ENCODE measurements at places on chromosomes 6 and 20.

GRCh38 chr6:36347621-36348020, 10.9 kb upstream of the BNIP5 start:
- DNase-seq, result no peak

GRCh38 chr20:21302664-21303060, 469 bp upstream of the XRN2 start:
- no peak for DNase-seq

GRCh38 chr6:19569563-19569962, 267.6 kb upstream of the ID4 start:
- no peak for DNase-seq

DNA sequence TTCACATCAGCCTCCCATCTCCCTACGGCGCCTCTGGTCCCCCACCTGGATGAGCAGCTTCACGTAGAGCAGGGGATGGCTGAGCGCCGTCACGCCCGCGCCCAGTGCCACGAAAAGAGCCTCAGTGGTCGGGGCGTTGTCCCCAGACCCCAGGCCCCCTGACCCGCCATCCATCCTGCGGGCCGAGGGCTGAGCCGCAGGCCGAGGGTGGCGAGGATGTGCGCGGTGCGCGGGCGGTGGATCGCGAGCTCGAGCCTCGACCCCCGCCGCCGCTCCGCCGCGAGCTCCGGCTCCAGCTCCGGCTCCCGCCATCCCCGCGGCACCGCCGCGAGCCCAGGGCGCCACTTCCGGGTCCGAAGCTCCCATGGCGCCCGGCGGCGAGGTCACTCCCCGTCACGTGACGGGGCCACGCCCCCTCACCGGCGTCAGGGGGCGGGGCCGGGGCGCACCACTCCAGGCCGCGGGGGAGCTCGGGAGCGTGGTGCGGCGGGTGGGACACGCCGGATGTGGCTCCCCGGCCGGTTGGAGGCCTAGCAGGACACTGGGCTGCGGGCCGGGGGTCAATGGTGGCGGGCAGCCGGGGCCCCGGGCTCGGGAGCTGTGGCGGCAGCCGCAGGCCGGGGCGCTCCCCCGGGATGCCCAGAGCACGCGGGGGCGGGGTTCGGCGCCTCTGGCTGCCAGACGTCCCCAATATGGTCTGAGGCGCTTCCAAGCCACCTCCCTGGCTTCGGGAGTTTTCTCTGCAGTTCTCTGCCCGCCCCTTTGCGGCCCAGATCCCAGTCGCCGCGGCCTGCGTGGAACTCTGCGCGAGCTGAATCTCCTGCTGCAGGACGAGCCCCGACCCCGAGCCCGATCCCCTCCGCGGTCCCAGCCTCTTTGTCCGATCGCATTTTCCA, at the start of gene MTCH1:
Gene MTCH1, minus strand, starts transcription at position 389 of the 896 bp plus-strand sequence. Its CDS starts 23 bp downstream, at position 366.
- peak; percentile 86 for DNase-seq

GRCh38 chr6:4510317-4510716, 265.9 kb upstream of the CDYL start:
- DNase-seq, result no peak

GRCh38 chr6:41375598-41376151, 40.3 kb downstream of the NCR2 start:
- DNase-seq, result no peak

DNA sequence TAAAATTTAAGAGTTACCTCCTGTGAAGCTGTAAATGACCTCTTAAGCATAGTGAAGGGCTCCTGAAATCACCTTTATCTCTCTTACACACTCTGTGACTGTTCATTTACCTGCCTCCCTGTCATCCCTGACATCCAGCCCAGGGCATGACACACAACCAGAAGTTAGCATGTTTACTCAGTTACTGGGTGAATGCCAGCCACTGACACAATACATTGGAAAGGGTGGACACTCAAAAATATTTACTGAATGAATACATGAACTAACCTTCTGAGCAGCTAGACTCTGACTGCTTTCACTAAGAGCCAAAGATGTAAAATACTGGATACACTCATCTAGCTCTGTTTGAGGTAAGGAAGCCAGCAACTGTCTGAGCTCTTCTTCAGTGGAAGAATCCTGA, 25.3 kb downstream of the SERAC1 start:
- DNase-seq, result no peak

DNA sequence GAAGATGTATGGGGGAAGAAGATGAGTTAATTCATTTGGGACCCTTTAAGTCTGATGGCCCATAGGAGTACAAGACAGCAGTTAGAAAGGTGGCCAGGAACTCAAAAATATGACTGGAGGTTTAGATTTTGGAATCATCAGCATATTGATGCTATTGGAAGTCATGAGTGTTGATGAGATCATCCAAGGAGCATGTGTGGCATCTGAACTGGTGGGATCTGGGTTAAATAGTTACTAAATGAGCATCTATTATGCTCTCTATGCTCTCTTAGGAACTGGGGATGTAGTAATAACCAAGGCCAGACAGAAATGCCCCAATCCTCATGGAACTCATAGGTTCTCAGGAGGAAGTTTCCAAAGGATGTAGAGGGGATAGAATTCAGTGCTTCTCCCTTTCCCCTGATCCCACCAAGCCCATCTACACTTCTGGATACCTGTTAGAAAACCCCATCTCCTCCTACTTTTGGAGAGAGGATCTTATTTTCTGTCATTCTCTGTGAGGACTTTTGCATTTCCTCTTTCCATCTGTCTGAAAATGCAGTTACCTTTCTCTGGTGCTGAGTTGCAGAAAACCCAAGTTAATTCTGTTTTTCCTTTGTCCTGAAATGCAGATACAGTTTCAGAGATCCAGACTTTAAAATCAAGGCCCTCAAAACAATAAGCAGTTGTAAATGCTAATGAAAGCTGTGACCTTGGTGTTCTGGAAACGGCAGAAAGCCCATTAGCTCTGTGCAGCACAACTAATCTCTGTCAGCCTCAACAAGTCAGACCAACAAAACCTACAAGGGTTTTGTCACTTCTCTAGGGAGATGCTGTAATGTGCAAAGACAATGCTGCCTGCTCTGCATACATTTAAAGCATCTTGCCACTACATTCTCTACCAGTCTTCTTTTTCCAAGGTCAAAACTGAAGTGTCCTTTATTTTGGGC, 65.8 kb downstream of the TBC1D7 start:
- no peak for DNase-seq

DNA sequence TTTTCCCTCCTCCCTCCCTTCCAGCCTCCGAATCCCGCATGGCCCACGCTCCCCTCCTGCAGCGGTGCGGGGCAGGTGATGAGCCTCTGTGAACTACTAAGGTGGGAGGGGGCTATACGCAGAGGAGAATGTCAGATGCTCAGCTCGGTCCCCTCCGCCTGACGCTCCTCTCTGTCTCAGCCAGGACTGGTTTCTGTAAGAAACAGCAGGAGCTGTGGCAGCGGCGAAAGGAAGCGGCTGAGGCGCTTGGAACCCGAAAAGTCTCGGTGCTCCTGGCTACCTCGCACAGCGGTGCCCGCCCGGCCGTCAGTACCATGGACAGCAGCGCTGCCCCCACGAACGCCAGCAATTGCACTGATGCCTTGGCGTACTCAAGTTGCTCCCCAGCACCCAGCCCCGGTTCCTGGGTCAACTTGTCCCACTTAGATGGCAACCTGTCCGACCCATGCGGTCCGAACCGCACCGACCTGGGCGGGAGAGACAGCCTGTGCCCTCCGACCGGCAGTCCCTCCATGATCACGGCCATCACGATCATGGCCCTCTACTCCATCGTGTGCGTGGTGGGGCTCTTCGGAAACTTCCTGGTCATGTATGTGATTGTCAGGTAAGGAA, at the start of gene OPRM1:
Gene OPRM1, plus strand, starts transcription at position 10 of the 612 bp plus-strand sequence. Its CDS starts 305 bp downstream, at position 315.
- no peak for DNase-seq

- no peak for DNase-seq
These were observed 55.1 kb upstream of the IL20RA start for GRCh38 chr6:137099689-137100403.

DNA sequence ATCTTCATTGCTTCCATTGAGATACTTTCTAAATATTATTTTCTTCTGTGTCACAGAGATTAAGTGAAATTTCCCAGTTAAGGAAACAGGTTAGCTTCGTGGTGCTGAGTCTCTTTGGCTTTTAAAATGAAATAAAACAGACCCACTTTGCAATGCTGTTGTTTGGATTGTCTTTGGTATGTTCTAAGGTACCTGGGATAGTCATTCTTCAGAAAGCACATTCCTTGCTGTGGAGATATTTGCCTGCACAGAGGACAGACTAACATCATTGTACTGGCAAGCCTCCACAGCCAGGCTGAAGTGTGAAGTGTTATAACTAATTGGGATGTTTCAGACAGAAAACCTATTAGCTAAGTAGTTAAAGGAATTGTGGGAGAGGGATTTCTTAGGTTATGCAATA, 148.8 kb upstream of the EPHA7 start:
- DNase-seq, result no peak

- DNase-seq, result no peak
These were observed 4.3 kb downstream of the HMGN3 start for GRCh38 chr6:79230149-79230548.

- no peak for DNase-seq
These were observed 25.6 kb downstream of the CST1 start for GRCh38 chr20:23725102-23725501.

DNA sequence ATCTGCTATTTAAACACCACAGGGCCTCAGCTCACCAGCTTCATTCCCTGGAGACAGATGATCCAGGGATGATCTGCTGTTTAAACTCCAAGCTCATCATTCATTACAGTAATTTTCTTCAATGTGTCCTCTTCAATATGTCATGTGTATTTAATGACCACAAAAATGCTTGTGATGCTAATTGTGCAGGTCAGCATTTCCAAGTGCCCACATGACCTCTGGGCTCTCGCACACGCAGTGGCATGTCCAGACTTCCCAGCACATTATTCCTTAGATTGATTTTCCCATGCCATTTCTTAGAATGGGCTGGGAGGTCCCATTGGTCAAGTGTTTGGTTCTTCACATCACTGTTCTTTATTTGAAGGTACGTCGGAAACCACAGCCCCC, 434.4 kb downstream of the HAO1 start:
- no peak for DNase-seq

DNA sequence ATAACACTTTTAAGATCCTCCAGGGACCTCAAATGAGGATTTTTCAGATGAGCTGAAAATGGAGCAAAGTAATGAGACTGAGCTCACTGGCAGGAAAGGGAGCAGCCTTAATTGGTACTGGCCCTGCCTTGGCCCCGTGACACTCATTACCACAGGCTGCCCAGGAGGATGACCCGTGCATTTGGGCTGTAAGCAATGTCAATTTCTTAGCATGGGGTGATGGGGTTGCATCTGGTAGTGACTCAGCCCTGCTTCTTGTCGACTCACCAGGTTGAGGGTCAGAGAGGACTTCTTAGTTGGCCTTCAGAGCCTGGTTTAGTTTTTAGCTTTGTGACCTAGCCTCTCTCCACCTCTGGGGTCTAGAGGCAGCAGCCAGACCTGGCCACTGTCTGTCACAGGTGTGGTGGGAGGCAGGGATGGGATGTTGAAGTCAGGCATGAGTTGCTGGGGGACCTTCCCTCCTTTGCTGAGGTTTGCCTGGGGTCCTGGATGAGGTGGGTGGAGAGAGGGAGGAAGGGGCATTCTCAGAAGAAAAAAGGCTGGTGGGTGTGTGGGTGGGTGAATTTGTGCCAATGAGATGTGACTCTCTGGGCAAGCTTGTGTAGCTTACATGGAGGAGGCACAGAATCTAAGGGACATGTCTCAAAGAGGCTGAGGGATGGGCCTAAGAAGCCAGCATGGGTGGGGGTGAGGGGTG, 25.9 kb upstream of the EPB41L1 start:
- DNase-seq, result no peak

DNA sequence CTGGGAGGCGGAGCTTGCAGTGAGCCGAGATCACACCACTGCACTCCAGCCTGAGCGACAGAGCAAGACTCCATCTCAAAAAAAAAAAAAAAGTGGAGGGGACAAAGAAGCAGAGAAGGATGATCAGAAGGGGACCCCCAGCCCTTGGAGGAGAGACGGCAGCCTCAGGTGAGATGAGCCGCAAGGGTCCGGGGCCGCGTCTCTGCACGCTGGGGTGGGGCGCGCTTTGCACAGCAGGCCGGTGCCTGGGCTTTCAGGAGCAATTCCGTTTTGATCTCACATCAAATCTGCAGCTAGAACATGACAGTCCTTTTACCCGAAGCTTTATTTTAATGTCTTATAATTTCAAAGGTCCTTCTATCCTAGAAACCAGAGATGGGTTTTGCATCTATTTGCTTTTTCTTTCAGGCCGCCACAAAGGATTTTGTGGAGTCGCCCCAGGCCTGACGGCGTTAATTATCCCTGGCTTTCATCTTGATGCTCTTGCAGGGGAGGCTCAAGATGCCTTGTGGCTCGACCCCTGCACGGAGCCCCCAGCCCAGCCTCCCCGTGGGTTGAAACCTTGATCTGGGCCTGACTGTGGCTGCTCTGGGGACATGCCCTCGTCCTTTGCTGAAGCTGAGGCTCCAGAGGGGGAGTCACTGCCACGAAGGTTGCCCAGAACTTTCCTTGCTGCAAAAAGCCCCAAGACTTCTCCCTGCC, 17.3 kb downstream of the HRH3 start:
- DNase-seq, result no peak

- no peak for DNase-seq
These were observed 19.2 kb downstream of the CHMP4B start for GRCh38 chr20:33830371-33830770.

- no peak for DNase-seq
These were observed 93.4 kb downstream of the DACT2 start for GRCh38 chr6:168226061-168226752.

GRCh38 chr6:138555421-138555988, 56.2 kb upstream of the NHSL1 start:
- no peak for DNase-seq

DNA sequence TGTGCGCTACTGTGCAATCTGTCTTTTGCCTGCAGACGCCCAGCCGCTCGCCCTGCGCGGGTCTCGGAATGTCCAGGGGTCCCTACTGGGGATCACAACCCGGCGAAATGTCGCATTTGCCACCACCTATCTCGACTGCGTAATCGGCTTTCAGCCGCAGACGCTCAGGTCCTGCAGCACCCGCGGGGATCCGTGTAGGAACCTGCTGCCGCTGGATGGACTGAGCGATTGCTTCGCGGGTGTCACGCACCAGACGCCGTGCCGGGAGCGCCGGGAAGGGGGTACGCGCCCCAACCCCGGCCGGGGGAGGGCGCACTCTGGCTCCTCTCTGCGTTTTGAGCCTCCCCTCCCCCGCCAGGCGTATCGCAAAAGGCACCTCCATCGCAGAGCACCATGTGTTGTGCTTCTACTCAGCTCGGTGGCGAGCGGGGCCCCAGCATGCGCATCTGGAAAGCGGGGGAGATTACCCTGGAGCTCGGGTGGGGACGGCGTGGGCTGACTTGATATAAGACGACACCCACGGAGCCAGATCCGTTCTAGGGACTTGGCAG, 747 bp upstream of the PTPRA start:
- DNase-seq, result peak; percentile 60

- DNase-seq, result no peak
These were observed 361.4 kb upstream of the JAG1 start for GRCh38 chr20:11035211-11035610.

DNA sequence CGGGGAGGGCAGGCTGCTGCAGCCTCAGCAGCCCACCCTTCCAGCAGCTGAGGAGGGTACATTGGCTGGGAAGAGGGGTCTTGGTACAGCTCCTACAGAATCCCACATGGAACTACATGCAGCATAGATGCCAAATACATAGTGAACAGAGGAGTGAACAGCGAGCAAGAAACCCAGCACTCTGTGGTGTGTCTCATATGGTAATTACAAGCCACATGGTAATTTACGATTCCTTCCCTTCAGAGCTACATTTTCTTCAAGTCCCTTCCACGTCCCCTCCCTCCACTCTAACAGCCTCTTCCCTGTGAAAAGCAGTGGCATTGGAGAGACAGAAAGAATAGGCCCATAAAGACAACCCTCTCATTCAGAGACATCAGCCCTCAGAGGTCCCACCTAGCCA, 167.7 kb downstream of the SYNDIG1 start:
- DNase-seq, result no peak

Data from activated T-helper 1 cell treated with Interleukin-2 at 50 U/mL for 16 hours (primary cell).